Stimulated activated CD4-positive, alpha-beta T cell treated with anti-CD3 and anti-CD28 coated beads, Interleukin-2, amount 100 ng/mL, for 24 hours (primary cell): ENCODE measurements at places on chromosomes 2 and 18.

DNA sequence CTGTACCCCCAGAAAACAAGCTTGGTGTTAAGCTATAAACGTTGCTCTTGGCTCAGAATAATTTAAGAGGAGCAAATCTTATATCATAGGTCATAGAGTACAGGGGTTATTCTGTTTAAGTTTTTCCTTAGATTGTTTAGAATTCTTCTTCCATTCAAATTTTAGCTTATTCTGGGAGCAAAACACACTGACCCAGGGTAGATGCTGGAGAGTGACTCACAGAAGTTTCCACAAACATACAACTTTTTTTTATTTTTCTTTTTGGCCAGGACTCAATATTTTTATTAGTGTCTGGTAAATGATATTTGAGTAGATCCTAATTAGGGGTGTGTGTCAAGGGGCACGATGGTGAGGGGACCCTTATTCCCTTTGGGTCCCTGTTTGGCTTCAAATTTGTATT, 71.5 kb upstream of the PSME4 start:
- DNase-seq: no peak

DNA sequence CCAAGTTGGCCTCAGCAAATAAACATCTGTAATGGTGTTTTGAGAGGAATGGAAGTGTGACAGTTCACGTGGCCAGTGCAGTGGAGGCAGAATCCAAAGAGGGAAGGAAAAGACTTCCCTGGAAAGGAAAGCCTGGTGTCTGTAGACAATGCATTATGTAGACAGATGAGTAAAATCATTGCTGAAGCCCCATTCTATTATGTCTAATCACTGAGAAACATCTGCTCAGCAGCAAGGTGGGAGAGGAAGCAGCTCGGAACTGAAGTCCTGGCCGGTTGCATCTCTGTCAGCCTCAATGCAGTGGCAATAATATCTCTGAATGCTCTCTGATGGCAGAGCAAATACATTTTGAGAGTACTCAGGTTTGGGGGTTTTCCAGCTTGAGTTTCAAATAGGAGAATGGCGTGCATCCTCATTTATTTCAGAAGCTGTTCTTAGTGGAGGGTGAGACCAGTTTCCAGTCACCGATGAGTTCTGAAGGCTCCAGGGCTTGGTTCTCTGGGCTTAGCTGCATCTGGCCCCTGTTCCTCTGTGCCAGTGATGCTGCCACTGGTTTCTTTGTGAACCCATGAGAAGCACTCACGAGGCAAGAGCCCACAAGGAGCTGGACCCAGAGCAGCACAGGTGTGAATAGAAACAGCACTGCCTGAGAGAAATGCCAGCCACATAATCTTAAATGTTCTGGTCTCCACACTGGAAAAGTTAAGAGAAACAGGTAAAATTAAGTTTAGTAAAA, 63.3 kb downstream of the RPIA start:
- no peak for DNase-seq

DNA sequence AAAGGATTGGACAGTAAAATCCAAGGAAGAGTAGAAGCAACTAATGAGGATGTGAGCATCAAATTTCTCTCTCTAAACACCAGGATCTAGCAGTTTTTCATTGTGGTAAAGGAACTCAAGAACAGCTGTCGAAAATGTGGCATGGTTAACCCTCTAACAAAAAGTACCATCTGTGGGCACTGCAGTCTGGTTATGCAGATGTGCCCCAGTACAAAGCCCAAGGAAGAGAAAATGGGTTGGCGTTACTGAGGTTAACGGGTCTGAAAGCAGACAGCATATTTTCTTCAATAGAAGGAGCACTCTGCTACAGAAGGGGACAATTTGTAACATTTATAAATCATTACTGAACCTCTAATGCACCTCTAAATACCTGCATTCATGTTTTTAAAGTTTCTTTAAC, 253.0 kb upstream of the HNRNPA3 start:
- no peak for DNase-seq

DNA sequence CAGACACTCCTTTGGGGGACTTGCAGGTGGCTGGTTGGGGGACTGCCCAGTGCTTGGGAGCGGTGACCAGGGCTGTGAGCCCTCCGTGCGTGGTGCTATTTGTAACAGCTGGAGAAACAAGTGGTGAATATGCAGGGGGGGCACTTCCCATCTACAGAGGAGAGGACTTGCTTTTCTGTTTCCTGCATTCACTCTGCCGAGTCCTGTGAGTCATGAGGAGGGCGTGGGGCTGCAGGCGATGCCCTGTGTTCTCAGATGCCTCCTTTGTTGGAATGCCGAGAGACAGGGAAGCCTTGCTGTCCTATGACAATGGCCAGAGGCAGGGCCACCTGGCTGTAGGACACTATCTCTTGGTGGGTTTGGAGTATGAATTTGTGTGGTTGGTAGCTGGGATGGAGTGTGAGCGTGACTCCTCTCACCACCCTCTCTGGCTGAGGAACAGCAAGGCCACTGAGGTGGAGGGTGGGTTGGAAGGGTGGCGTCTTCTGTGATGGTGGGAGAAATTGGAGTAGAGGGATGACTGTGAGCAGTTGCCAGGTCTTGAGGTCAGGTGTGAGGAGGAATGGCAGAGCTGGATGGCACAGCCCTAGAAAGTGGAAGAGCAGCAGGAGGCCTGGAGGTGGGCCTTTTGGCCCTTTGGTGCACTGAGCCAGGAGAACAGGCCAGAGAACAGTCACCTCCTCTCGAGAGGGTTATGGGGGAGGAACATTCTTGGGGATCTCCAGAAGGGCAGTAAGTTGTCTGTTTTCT, 24.3 kb downstream of the FHOD3 start:
- DNase-seq: no peak

DNA sequence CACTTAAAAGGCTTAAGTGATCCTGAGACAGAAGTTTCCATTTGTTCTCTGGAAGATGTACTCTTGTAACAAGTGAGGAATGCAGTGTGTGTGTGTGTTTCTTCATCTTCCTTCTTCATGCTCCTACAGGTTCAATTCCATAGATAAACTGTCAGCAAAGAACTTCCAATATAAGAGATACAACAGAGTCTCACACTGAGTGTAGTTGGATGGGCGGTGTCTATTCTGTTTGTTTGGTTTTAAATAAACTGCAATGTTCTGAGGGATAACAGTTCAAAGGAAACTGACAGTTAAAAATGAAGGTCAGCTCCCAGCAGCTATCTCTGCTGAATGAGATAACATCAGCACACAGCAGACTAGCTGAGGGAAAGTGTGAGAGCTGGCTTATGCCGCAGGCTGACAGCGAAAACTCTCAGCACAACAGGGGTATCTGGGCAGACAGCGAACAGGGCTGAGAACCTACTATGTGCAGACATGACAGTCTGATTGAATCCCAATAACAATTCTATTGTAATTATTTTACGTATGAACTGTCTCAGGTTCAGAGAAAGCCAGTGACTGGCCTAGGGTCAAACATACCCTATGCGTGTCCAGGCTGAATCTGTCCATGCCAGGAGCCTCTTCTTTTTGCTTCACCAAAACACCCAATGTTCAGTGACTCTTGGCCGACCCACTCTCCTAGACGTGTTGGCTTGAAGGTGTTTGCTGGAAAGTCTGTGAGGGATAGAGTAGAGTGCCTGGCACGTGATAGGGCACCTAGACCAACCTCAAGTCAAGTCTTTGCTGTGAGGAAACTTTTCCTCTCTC, 201.9 kb upstream of the TRIB2 start:
- DNase-seq: no peak

DNA sequence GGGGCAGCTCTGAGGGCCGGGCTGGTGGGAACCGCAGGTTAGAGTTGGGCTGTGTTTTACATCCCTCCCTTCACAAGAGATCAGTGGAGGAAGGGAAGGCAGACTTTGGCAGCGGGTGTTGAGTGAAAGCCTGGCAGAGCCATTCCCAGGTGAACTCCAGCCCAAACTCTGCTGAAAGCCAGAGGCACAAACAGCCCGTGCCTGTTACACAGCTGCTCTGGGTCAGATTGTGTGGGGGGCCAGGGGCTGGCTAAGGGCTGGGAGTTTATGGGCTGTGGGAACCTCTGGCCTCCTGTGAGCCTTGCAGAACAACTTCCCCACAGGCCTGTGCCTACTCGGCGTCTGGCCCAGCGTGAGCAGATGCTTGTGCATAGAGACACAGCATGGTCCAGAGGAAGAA, 286.8 kb downstream of the CLIP4 start:
- no peak for DNase-seq

DNA sequence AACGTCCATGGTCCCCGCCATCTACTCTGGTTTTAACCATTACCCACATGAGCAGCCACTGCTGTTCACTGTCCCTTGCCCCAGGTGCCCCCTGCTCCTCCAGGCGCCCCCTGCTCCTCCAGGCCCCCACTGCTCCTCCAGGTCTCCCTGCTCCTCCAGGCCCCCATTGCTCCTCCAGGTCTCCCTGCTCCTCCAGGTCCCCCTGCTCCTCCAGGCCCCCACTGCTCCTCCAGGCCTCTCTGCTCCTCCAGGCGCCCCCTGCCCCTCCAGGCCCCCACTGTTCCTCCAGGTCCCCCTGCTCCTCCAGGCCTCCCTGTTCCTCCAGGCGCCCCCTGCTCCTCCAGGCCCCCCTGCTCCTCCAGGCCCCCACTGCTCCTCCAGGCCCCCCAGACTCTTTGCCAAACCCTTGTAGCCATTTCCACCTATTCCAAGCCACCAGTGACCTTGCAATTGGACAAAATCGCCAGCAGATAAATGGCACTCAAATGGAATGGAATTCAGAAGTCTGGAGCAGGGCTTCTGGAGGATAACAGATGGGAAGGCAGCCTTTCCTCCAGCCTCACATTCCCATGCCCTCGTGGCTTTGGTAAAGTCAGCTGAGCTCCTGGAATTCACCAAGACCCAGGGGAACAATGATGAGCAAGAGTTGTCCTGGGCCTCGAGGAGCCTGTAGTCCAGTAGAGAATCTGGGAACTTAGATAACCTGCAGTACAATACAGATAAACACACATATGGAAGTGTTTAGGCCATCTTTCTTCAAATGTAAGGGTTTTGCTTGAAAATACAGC, 13.3 kb upstream of the RPL31 start:
- DNase-seq: no peak

- no peak for DNase-seq
These were observed 25.9 kb upstream of the RFX8 start for GRCh38 chr2:101500860-101501259.
